ENCODE measurements at places on chromosomes 7 and 10.

- no peak for DNase-seq
These were observed 41.9 kb upstream of the OGDHL start for GRCh38 chr10:49803988-49804387.

DNA sequence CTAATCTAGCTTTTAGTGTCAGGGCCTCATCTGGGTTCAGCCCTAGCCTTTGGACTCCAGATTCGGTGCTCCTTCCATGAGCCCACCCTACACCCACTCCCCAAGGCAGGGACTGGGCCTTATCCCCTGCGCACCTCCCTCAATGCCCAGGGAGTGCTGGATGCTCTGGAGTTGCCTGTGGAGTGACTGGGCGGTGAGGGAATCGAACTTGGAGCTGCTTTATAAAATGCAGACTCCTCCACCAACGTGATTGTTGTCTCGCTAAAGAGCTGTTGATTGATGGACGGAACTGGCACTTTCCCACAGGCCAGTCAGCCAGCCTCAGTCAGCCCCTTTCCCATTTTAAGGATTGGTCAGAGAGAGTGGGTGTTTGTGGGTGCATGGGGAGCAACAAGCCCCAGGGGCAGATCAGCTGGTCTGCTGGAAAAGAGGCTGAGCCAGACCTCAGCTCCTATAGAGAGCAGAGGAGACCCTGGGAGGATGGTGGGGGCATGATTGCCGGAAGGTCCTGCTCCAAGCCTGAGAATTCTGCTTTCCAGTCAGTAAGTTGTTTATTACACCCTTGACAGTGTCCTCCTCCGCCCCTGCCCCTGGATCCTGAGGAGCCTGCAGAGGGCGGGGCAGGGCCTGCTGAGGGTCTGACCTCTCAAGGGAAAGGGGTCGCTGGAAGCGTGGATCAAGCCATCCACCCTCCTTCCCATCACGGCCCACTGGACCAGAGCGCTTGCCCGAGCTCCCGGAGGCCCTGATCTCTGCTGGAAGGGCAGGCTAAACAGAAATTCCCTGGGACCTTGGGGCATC is 16.7 kb downstream of the UNC5B start:
- DNase-seq = no peak

DNA sequence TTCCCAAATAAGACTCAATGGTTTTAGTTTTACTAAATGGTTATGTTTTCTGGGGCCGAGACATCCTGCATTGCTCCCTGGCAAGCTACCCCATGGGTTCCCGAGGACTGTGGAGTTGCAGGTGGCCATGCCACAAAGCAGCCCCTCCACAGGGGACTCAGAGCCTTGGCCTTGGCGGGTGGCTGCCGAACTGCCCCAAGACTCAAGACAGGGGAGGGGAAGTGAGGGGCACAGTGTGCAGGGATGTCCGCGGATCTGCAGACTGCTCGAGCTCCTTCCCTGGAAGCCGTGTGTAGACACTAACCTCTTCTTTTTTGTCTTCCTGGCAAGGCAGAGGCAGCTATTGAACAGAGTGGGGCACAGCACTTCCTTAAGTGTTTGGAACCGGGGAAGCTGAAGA is 154.6 kb downstream of the EBF3 start:
- no peak for DNase-seq

DNA sequence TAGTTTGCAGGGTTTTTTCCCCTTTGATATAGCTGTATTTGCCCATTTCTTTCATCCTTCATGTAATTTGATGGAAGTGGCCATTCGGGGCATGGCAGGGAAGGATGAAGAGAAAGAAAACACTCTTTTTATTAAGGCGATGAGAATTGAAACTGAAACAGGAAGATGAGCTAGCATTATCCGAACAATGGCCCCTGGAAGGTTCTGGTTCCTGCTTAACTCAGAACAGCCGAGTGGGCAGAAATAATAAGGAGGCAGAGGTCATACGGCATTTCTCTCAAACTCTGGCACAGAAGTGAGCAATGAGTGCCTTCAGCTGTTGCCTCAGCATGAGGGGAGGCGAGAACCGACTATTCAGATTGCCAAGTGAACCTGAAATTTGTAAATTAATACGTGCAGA is 113.2 kb upstream of the MYO3A start:
- no peak for DNase-seq

DNA sequence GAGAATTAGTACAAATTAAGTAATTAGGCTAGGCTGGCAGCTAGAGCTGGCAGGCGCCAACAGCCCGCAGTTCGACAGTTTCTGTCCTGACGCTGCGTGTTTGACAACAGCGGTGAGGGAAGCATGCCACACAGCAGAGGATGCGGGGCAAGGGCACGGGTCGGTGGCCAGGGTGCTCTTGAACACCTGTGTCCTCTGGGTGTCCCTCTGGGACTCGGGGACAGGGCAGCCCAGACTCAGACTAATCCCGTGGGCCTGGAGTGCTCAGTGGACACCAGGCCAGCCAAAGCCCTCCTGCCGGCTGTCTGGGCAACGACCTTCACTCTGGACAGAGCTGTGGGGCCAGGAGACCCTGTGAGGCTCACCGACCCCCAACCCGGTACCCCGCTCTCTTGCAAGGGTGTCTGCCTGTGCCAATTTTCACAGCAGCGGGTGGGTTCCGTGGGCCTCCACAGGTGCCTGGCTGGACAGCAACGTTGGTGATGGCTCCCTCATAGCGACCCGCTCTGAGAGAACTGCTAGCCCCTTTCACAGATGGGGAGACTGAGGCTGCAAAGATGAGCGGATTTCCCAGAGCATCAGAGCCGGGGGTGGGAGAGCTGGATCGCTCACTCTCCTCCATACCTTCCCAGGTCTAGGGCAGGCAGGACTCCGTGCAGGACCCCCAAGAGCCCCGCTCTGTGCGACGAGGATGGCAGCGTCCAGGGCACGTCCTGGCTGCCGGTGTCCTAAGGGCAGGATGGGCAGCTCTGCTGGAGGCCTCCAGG is 48.5 kb downstream of the FOXL3 start:
- no peak for DNase-seq

All from activated CD4-positive, CD25-positive, alpha-beta regulatory T cell (primary cell).